ENCODE measurements at places on chromosomes 7 and 10.
A peak's percentile ranks its signal among the peaks of the same experiment; 100 is the strongest.

DNA sequence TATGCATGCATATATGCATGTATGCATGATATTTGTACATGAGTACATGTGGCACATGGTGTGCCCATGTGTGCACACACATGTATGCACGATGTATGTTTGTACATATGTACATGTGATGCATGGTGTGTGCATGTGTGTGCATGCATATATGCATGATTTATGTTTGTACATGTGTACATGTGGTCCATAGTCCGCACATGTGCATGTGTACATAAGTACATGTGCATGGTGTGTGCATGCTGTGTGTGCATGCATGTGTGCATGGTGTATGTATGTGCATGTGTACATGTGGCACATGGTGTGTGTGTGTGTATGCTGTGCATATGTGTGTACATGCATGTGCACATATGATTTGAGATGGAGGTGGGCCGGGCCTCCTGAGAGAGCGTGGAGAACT lies 384.2 kb downstream of the TYW1 start:
- no peak for DNase-seq

DNA sequence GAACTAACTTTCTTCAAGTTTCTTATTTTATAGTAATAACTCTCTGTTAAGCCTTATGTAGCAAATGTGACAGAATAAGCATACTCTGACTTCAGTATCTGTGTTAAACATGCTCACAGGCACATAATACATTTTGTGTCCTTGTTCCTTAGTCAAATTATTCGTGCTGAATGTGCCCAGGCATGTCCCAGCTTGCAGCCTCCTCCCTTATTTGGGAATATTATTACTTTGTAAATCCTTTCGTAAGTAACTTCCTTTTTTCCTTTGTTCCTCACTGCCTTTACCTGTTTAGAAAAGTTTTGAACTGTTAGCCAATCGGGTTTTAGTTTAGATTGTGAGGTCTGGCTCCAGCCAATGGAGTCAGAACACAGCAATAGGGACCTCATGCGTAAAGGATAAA lies 46.9 kb downstream of the GALNT11 start:
- DNase-seq, result no peak

DNA sequence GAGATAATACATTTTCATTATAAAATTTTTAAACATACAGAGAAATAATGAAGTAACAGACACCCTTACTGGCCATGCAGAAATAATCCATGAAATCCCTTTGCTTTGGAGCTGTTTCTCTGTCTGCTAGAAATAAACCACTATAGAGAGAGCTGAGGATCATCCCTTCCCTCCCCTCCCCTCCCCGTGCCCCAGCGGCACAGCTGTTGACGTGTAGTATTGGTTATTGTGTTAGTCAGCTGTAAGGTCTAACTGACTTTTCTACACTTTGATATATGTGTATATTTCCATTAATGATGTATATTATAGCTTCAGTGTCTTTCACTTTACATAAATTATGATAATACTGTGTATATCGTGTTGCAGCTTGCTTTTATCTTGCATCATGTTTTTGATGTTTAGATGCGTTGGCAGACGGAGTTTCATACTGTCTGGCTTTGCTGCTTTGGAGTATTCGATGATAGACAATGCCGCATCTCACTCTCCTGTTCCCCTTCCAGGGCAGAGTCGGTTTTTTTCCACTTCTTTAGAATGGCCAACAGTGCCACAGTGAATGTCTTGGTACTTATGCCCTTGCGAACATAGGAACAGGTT lies 27.4 kb upstream of the GRID1 start:
- DNase-seq, result no peak

- DNase-seq, result no peak
Measured at GRCh38 chr10:32357056-32357735, 10.2 kb upstream of the EPC1 start.

DNA sequence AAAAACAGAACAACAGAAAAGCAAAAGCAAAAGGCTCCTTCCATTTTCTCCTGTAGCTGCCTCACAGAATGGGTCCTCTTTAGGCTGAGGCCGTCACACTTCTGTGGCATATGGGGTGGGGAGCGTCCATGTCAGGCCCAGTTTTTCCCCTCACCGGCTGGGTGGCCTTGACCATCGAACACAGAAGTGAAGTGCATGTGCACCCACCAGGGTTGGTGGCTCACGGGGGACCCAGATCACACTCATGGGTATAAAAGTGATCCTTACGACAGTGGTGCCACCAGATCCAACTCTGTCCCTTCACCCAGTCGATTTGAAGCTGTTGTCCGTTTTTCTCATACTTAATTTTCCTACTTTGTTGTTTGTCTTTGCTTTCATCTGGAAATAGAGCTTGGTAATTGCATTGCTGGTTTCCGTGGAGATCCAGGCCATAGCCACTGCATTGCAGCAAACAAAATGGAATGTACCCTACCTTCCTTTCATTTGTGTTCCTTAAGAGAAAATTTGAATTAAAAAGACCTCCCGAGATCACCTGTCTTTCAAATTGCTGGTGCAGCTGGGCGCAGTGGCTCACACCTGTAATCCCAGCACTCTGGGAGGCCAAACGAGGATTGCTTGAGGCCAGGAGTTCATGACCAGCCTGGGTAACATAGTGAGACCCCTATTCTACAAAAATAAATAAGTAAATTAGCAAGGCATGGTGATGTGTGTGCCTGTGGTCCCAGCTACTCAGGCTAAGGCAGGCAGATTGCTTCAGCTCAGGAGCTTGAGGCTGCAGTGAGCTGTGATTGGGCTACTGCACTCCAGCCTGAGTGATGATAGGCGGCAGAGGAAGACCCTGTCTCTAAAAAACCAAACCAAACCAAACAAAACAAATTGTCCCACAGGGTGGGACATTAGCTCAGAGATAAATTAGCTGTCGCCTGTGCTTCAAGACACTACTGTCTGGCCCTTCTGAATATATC lies 10.7 kb upstream of the GJD4 start:
- DNase-seq, result no peak

DNA sequence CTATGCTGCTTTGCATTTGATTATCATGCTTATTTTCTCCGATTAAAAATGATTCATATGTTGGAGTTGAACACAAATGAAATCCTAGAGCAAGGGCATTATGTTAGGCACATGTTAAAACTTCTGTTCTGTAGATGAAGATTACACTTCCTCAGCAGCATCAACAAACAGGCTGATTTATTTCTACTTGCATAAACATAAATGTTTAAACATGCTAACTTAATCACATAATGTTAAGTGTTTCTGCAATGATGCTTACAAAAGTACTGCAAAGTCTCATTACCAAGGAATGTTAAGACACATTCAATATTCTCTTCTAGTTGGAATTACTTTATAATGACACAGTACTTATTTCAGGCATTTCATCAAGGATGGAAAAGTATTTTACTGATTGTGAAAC lies 770.8 kb downstream of the ANKRD7 start:
- DNase-seq, result no peak

GRCh38 chr10:43355749-43356371 lies 15.6 kb upstream of the FXYD4 start:
- no peak for DNase-seq

DNA sequence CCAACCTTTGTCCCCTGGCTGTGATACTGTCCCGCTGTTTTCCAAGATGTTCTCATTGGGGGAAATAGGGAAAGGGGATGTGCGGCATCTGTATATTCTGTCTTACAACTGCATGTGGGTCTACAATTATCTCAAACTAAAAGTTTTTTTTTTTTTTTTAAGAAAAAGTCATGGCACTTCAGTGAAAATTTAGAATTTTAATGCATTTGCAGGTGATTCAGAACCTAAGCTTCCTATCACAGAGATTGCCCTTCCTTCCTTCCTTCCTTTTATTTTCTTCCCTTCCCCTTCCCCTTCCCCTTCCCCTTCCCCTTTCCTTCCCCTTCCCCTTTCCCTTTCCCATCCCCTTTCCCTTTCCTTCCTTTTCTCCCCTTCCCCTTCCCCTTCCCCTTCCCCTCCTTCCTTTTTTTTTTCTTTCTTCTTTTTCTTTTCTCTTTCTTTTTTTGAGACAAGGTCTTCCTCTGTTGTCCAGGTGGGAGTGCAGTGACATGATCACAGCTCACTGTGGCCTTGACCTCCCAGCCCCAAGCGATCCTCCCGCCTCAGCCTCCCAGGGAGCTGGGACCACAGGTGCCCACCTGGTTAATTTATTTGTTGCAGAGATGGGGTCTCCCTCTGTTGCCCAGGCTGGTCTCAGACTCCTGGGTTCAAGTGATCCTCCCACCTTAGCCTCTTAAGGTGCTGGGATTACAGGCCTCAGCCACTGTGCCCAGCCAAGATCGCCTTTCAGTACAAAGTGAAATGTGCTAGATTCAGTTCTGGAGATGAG lies 32.0 kb downstream of the JAKMIP3 start:
- no peak for DNase-seq

DNA sequence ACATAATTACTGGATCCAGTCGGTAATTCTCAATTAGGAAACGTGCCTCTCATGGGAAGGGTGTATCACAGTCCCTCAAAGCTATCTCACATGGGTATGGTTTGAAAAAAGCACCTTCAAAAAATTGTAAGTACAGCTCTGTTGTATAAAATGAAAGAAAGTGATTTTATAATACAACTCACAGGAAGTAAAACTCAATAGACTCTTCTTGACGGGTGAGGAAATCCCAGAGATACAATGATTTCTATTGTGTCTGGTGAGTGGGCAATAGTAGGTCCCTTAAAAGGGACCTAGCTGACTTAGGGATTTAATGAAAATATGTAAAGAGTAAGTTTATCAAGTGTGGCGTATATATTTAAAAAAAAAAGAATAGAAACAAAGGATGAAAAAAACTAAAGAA lies 27.0 kb downstream of the TASOR2 start:
- DNase-seq, result no peak

DNA sequence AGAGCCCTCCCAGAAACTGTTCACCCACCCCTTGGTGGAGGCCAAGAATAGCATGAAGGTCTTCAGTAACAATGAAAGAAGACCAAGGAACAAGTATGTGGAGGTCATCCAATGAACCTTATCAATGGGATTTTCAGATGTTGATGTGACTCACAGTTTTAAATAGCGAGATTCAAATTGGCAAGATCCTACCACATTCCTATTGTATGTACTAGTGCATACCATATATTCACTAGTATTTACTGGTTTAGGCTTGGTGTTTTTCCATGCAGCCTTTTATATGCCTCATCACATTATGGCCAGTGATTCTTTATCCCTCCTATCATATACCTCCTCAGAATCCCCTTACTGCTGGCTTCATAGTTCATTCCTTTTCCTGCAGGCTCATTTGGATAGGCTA lies 54.4 kb downstream of the ITGB8 start:
- DNase-seq, result no peak

DNA sequence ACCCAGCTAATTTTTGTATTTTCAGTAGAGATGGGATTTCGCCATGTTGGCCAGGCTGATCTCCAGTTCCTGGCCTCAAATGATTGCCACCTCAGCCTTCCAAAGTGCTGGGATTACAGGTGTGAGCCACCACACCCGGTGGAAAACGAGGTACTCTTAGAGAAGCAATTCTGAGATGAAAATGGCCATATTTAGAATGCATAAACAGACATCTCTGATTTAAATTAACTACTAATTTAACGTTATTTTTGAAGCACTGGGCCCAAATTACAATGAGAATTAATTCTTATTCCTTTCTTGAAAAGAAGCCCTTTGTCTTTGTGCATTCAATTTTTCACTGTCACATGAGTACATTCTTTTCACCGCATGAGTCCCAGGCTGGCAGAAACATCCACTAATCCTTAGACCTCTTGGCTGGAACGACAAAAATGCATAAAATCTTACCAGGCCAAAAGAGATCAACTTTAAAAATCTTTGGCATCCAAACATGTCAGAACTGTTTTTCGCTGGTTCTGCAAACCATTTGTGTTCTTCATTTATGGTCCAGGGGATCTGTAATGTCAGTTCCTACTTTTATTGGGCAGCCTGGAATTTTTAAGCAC lies 60.1 kb upstream of the CAPZA2 start:
- DNase-seq, result no peak

DNA sequence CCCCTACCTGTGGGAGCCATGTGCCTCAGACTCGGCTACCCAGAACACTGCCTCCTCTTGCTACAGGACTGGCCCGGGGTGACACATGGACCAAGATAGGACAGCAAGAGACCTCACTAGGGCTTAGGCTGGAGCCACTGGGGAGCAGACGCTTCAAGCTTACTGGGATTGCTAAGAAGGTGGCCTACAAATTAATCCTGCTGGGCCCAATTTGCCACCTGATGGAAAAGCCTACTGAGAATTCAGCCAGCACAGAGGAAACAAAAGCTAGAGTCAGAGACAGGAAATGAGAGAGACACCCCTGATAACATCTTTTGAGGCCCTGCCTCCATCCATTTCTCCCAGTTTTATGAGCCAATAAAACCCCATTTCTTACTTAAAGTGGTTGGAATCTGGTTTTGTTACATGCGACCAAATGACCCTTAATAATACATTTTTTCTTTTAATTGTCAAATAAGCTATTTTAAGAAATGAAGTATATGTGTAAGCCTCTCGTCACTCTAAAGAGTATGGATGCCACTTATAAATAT lies 282.1 kb downstream of the CXCL12 start:
- DNase-seq, result no peak

GRCh38 chr7:20713792-20714191 lies 72.9 kb downstream of the SP8 start:
- DNase-seq, result no peak

DNA sequence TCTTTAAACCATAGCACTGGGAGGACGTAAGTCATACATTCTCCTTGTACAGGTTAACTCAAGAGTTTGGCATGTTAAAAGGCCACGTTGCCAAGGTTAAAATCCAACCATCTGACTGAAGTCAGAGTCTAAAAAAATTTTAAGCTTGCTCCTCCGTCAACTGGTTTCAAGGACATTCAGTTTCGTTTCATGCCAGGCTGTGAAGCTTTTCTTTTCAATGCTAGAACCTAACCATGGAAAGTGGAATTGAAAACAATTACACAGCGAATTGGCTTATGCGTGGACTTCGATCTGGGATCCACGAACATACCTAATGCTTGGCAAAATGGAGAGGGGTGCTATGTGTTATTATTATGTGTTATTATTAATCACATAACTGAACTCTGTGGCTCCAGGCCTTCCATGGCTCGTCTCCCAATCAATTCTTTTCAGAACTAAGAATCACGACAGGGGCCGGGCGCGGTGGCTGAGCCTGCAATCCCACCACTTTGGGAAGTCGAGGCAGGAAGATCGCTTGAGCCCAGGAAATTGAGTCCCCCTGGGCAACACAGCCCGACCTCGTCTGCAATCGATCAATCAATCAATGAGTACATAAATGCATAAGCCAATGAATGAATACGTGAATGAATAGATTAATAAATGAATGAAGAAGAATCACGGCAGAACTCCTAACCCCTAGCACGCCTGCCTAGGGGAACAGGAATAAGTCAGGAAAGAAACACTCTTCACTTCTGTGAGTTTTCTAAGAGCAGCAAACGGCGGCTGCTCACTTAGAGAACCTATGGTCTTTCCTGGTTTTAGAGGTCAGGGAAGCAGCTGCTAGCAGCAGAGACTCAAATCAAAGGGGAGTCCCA lies 733 bp upstream of the ARL5B start:
- no peak for DNase-seq

- DNase-seq, result peak; percentile 23
Measured at GRCh38 chr10:98028168-98028770, 2.2 kb downstream of the CRTAC1 start.

GRCh38 chr7:11648980-11649379 lies 183.0 kb downstream of the THSD7A start:
- no peak for DNase-seq

GRCh38 chr10:93457511-93457910 lies 24.6 kb downstream of the MYOF start:
- DNase-seq, result no peak

All from NK-92 treated with Interleukin-12 subunit alpha and Interleukin-12 subunit beta, amount 100 ng/mL, for 24 hours (cell line).